ENCODE measurements at places on chromosomes 4 and X.
A peak's percentile ranks its signal among the peaks of the same experiment; 100 is the strongest.

DNA sequence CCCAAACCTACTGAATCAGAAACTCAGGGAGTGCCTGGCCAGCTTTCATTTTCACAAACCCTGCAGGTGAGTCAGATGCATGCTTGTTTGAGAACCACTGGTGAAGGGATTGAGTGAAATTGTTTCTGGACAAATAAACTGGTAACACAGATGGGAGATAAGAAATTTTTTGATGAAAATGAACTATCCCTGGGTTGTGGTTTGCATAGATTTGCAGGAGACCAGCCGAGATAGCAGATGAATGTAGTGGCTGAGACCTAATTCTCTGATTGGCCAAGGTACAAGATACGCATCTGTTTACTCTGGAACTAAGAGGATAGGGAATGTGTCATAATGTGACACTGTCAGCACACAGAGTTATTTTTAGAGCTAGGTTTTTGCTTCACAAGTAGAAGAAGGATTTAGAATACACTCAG is 117.8 kb upstream of the NOCT start:
- peak; percentile 58 for DNase-seq

- no peak for DNase-seq
Measured at GRCh38 chr4:81523672-81524327, 52.1 kb upstream of the RASGEF1B start.

DNA sequence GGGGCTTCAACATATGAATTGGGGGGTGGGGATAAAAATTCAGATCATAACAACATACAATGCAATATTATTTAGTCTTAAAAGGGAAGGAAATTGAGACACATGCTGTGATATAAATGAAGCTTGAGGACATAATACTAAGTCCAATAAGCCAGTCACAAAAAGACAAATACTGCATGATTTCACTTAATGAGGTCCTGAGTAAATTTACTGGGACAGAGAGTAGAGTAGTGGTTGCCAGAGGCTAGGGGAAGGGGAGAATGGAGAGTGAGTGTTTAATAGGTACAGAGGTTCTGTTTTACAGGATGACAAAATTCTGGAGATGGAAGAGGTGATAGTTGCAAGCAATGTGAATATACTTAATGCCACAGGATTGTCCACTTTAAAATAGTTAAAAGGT is 89.2 kb upstream of the RAPGEF2 start:
- no peak for DNase-seq

DNA sequence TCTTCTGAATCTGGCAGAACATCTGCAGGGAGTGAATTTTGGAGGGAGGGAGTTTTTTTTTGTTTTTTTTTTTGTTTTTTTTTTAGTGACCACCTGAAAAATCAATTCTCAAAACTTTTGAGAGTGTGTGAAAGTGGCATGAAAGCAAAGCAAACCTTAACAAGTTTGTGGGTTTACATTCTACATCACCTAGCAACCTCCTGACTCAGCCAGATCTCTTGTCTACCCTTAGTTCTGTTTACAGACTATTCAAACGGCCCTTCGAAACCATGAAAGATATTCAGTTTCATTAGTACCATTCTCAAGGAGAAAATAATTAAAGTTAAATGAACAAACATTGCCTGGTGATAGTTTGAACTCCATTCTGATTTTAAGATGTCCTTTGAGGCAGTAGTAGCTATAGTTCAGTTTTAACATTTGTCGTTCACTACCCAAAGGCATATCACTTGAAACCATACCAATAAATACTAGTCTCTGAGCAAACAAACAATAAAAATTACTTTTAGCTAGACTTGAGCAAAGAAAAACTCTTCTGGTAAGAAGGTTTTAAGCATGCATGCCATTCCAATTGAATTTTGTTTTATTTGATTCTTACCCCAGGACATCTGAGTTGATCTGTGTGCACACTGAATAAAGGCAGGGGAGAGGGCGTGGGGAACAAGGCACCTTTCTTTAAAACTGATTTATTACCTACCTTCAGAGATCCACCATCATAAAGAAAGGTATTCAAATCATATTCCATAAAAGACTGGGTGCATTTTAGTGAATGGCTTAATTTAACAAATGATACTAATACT is 137.7 kb downstream of the ARX start:
- DNase-seq, result no peak

DNA sequence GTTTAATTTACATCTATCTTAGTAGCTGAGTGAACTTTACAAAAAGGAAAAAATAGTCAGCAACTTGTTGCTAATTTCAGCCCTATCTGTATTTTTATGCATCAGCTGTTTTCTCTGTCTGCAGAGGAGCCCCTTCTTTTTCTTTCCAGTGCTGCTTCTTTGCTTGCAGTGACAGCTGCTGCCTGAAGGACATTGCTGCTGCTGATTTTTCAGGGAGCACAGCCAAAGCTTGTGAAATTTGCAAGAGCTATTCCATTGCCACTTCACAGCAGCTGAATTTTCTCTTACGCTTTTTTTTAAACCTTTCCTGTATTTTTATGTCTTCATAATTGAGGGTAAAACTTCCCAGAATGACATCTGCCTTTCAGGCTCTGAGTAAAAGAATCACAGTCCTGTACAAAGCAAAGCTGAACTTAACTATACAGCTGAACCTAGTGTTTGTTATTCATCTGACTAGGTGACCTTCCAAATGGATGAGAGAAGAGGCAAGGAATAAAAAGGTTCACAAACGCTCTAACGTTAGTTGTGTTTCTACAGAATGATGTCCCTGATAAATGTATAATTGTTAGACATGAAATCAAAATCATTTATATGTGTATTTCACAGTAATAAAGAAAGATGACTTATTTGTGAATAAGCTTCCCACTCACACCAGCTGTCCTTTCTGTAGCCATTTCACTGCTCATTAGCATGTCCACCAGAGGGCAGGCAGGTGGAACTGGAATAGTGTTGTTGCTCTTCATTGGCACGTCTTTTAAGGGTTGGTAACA is 541.4 kb downstream of the ADGRL3 start:
- peak; percentile 47 for DNase-seq

GRCh38 chrX:7985568-7985967 is 58.4 kb upstream of the PNPLA4 start:
- no peak for DNase-seq

DNA sequence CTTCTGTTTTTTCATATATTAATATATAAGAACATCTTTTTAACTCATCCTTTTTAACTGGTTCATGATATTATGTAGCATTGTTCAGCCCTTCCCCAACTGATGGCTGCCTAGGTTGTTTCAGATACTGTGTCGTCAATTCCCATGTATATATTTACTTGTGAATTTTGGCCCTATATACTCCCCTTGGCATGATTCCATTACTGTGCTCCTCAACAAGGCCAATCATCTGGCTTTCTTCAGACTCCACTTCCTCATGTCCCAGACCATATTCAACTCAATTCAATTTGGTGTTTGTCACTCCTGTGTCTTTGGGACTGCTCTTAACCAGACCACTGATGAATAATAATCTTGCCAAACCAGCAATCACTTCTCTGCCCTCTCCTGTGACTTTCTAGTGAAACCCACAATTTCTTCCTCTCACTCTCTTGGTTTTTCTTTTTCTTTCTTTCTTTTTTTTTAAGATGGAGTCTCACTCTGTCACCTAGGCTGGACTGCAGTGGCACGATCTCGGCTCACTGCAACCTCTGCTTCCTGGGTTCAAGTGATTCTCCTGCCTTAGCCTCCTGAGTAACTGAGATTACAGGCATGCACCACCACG is 2.7 kb upstream of the WDR45 start:
- DNase-seq, result no peak

DNA sequence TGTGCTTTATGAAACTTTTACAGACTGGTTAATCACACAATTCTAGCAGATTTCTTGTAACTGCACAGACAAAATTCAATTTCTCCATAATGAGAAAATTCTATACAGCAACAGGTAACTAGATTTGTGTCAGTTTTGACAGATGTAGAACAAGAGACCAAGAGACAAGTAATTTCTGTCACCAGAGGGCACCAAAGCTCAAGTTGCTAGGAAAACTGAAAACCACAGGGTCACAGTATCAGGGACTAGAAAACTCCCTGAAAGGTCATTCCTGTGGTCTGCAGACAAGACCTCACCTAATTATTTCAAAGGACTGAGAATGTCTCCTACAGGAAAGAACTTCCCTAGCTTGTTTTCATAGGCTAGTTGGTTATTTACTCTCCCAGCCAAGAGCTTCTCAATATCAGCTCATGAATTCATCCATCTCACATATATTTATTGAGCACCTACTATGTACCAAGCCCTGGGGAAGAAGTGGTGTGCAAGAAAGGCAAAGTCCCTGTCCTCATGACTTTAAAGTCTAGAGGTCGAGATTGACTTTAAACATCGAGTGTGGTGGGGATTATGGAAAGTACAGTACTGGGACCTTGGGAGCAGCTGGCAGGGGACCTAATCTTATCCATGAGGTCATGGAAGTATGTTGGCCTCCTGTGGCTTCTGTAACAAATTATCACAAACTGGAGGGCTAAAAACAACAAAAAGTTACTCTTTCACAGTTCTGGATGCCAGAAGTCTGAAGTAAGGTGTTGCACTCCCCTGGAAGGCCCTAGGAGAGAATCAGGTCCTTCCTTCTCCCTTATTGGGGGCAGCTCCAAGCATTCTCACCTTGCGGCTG is 47.8 kb upstream of the SETD7 start:
- DNase-seq, result peak; percentile 76

DNA sequence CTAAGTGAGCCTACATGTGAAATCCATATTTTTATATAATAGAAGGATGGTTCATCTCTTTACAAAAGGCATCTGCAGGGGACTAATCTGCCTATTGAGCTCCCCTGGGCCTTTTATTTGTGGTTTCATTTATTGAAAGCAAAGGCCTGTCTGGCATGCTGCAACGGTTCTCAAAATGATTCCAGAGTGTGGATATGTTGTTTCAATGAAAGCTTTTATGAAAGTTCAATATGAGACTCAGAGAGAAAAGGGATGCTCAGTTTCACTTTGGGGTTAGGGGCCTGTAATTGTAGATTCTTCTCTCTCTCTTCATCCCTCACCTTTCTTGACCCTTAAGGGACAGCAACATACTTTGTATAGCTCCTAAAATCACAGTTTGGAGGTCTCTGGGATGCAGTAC is 204.2 kb upstream of the CASK start:
- no peak for DNase-seq

DNA sequence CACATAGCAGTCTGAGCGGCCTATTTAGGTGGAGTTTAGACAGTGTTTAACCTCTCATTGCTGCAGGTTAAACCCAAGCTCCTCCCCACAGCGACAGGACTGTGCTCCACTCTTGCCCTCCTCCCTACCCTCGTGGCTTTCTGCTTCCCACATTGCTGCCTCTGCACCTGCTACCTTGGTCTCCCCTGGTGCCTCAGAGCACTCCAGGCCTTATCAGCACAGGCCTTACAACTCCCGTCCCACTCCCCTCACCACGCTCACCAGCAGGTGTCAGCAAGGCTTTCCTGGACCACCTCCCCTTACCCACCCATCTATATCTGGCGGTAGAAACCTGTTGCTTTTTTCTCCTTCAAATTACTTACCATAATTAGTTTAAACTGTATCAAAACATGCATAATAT is 18.6 kb downstream of the HELT start:
- no peak for DNase-seq

DNA sequence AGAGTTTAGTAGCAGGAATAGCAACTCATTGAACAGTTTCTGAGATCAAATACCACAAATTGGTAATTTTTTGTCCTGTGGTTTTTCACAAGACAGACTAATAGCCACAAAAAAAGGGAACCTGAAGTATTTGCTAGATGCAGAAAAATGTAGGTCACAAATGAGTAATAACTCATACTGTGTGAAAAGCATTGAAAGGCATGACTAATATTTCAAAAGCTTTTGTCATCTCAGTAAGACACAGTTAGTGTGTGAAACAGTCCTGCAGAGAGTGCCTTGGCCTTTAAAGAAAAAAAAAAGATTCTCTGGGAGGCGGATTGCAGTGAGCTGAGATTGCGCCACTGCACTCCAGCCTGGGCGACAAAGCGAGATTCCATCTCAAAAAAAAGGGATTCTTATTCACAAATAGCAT is 31.4 kb upstream of the SLC25A31 start:
- peak; percentile 89 for DNase-seq

- no peak for DNase-seq
Measured at GRCh38 chrX:1224954-1225353, 12.5 kb upstream of the CRLF2 start.

DNA sequence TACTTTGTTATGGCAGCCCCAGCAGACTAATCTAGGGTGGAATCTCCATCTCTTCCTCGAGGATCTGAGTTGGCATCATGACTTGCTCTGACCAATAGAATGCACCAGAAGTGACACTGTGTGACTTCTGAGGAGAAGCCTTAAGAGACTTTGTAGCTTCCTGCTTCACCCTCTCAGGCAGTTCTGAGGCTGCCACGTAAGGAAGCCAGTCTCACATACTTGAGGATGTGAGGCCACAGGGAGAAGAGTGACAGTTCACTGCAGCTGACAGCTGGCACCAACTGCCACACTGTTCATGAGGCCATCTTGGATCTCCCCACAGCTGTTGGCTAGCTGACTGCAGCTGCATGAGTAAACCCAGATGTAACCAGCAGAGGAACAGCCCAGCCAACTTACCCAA is 29.3 kb upstream of the BCOR start:
- DNase-seq, result no peak

- no peak for DNase-seq
Measured at GRCh38 chrX:46837558-46838485, 979 bp downstream of the RP2 start.

GRCh38 chr4:169957785-169958184 is 68.4 kb downstream of the MFAP3L start:
- DNase-seq, result no peak

- no peak for DNase-seq
Measured at GRCh38 chr4:15162046-15162445, 159.8 kb downstream of the CPEB2 start.

All from fibroblast of pulmonary artery (primary cell).